ENCODE measurements at places on chromosomes 3 and 15. TPM values are rescaled to one million over a fixed set of nuclear protein-coding genes. Genes with fewer than 3 reads are reported as not detected.

CCR3 gene
- total RNA-seq = not detected

C3orf85 gene
- not detected for total RNA-seq

CCDC71 gene
- 9.7 TPM for total RNA-seq

SIDT1 gene
- 0.28 TPM for total RNA-seq

C3orf62 gene
- total RNA-seq = 2.9 TPM

LRRC15 gene
- 0.12 TPM for total RNA-seq

TM4SF4 gene
- not detected for total RNA-seq

ZNF502 gene
- total RNA-seq = 4.8 TPM

DNA sequence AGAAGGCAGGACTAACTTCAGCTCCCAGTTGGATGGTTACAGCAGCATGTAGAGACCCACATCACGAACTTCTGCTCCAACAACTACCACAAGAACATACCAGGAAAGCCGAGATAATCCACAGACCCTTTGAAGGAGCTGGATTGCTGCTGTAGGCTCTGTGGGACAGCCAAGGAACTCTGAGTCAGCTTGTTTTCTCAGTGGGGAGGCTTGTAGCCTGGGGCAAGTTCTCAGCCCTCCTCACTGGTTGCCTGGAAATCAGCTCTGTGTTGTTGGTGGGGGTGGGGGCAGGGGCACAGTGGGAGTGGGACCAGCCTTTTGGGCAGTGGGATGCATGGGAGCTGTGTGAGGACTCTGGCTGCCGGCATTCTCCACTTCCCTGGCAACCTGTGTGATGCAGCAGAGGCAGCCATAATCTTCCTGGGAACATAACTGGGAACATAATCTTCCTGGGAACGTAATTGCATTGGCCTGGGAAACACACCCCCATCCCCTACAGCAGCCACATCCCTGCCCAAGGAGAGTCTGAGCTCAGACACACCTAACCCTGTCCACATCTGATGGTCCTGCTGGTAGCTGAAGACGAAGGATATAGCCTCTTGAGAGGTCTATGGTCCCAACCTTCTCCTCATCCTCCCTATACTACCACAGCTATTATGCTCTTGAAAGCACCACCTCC is 153.1 kb downstream of the PEAK1 start:
- no peak for DNase-seq
- H3K27me3 ChIP-seq = no peaks in the 10 kb centered on the region
- no peaks in the 10 kb centered on the region for H3K4me1 ChIP-seq
- H3K27ac ChIP-seq = no peak overlapping the region
- no peaks in the 10 kb centered on the region for H3K36me3 ChIP-seq

DNA sequence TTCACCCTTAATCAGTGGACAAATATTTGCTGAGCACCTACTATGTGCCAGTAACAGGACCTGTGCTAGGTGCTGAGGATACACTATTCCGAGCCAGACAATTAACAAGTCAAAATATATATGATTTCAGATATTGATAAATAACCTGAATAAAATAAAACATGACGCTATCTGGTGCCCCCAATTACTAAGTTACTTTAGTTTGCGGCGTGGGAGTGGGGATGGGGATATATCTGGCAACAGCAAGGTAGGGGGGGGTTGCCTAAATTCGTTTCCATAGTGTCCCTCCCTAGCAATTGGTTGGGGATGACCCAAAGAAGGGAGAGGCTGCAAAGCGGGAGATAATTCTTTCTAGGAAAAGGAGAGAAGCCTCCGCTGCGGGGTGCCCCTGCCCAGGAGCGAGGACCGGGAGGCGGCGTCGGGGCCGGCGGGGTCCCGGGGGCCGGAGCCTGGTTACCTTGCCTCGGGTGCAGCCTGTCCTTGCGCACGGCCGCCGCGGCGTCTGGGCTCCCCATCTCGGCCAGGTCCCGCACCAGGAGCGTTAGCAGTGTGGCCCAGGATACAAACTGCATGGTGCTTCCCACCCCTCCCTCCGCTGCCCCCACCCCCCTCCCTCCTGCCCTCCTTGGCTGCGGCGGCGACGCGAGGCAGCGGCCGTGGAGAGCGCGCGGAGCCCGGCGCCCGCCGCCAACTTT is 567 bp downstream of the ADAMTS9 start:
- peaks cover 30% of the 10 kb centered on the region for H3K4me1 ChIP-seq
- no peak for DNase-seq
- no peaks in the 10 kb centered on the region for H3K27me3 ChIP-seq
- H3K36me3 ChIP-seq = no peaks in the 10 kb centered on the region
- H3K4me3 ChIP-seq = peak overlapping the region; percentile 72

DNA sequence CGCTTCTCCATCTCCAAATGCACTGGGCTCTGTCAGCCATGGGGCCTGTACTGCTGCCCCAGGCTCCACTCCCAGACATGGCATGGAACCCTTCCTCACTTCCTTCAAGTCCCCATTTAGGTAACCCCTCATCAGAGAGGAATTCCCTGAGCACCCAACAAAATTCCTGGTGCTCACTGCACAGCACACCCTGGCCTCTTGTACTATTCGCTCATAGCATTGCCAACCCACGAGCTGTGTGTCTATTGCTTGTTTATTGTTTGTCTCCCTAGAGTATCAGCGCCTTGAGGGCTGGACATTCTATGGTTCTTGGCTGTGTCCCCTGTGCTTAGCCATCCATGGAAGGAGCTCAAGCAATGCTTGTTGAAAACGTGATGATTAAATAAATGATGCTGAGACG is 46.1 kb upstream of the SLCO2A1 start:
- H3K27ac ChIP-seq = no peak overlapping the region
- H3K27me3 ChIP-seq = no peaks in the 10 kb centered on the region
- no peak overlapping the region for H3K4me3 ChIP-seq

DNA sequence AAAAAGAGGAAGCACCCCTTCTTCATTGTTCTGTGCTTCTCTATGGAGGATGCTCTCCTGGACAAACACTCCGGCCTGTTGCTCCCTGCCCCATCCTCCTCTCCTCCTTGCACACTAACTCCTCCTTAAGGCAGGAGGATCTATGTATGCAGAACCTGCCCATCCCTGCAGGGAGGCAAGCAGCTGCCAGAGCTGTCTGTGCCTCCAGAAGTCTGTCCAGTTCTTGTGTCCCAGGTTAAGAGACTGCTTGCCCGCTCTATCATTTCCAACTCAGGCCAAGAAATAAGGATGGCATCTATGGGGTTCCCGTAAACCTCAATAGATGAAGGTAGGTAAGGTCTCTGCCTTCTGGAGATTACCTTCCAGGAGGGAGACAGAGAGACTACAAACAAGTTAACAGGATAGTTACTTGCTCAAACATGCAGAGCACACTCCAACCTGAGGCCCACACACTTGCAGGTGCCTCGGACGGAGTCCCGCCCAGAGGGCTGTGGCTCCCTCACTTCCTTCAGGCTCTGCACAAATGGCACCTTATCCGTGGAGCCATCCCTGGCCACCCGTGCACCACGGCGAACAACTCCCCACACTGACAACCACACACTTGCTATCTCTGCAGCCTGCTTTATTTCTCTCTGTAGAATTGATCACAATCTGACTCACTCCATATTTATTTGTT is 6.9 kb downstream of the XXYLT1 start:
- H3K27me3 ChIP-seq = no peaks in the 10 kb centered on the region
- H3K4me1 ChIP-seq = peaks cover 13% of the 10 kb centered on the region
- H3K36me3 ChIP-seq = no peaks in the 10 kb centered on the region

DNA sequence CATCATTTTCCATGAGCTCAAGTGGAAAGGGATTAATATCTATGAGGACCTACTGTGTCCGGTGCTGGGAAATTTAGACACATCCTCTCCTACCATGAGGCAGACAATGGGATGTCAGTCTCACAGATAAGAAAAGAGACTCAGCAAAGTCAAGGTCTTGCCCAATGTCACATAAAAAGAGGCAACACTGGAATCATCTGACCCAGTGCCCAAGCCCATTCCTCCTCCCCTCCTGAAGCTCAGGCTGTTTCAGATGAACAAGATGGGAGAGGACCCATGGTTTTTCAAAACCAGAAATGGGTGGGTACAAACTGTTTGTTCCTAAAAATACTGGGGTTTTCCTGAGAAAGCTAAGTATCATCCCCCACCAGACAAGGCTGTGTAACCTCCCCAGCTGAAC is 22.2 kb downstream of the POC1A start:
- H3K4me3 ChIP-seq = no peak overlapping the region
- H3K27me3 ChIP-seq = no peaks in the 10 kb centered on the region
- peaks cover 20% of the 10 kb centered on the region for H3K4me1 ChIP-seq
- no peak for DNase-seq

DNA sequence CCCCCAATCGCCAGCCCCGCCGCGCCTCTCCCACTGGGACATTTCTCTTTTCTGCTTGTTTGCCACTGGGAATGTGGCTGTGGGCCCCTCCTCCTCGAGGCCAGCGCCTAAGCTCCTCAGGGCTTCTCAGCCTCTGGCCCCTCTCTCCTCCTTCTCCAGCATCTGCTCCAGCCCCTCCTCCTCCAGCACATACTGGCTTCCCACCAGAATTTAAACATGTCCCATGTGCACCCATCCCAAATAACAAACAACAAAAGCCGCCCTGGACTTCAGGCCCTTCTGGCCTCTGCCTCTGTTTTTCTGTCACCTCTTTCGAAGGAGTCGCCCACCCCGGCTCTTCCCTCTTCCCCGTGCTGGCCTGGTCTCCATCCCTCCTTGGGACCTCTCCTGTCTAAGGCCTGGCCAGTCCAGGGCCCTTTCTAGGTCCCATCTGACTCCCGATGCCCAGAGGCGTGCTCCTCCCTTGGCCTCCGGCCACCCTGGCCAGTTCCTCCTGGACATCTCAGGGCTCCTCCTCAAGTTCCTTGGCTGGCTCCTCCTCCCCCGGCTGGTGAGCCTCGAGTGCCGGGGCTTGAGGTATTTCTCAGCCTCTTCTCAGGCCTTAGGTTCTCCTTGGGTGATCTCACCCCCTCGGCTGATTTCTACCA is 94.6 kb upstream of the SLC6A6 start:
- DNase-seq = no peak
- H3K27me3 ChIP-seq = no peaks in the 10 kb centered on the region
- peaks cover 12% of the 10 kb centered on the region for H3K4me1 ChIP-seq
- no peaks in the 10 kb centered on the region for H3K36me3 ChIP-seq

DNA sequence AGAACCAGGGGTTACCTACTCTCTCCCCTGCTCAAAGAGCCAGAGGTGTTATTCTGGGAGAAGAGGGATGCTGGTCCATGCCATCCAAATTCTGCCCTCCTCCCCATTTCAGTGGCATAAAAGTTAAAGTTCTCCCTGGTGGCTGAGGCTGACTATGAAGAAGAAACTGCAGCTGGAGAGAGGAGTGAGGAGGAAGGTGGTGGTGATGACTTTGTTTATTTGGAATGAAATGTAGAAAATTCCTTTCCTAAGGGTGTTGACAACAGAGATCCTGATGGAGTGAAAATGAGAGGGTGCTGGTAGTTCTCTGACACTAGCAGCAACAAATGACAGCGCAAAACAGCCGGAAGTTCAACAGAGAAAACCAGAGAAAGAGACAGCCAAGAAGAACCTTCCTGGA is 100.4 kb downstream of the PCCB start:
- no peaks in the 10 kb centered on the region for H3K36me3 ChIP-seq
- peak overlapping the region; percentile 18 for H3K27ac ChIP-seq

DNA sequence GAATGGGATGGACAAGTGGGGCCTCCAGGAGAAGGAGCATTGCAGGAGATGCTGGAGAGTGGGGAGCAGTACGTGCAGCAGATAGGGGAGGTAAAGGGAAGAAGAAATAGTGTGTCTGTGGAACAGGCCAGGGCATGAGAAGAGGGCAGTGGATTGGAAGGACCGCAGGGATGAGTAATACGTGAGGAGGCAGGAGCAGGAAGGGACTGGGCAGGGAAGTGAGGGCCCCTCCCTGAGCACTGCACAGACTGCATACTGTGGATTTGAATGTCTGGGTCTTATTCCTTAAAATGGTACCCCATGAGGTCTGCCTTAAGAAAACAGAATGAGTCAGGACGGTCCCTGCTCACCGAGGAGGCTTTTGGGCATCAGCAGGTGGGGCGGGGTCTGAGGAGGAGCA is 210.0 kb upstream of the NDN start:
- no peaks in the 10 kb centered on the region for H3K36me3 ChIP-seq
- H3K27me3 ChIP-seq = no peaks in the 10 kb centered on the region
- no peaks in the 10 kb centered on the region for H3K4me1 ChIP-seq

DNA sequence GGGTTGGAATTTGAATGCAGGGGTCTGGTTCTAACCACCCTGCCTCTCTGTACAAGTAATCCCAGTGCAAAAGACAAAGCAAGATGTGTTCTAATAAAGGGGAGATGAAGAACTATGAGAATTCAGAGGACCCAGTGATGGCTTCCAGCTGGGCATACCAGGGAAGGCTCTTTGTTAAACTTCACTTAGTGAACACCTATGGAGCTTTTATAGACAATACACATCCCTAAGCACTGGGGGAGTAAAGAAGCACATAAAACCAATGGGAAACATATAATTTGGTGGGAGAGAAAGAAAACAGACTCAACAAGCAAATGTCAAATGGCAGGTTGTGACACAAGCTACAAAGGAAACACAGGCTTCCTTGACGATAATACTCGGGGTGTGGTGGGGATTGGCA is 47.9 kb upstream of the RNU6-1 start:
- H3K4me1 ChIP-seq = peaks cover 5% of the 10 kb centered on the region
- H3K4me3 ChIP-seq = no peak overlapping the region
- no peaks in the 10 kb centered on the region for H3K36me3 ChIP-seq
- DNase-seq = no peak

- no peaks in the 10 kb centered on the region for H3K27me3 ChIP-seq
- H3K36me3 ChIP-seq = peaks cover 3% of the 10 kb centered on the region
- peaks cover 7% of the 10 kb centered on the region for H3K4me1 ChIP-seq
- peak overlapping the region; percentile 93 for H3K27ac ChIP-seq
Measured at GRCh38 chr3:39193391-39193790, 996 bp upstream of the XIRP1 start.

DNA sequence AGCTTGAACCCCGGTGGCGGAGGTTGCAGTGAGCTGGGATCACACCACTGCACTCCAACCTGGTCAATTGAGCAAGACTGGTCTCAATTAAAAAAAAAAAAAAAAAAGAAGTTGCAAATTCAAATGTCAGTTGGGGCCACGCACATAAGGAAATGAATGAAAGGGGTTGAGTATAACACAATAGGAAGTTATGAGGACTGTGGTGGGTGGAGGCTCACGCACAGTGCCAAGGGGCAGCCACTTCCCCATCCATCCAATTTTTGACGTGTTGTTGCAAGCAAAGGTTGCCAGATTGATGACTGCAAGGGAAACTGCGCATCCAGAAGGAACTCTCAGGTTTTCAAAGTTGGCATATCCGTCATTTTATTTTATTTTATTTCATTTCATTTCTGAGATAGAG is 532.2 kb downstream of the NTRK3 start:
- H3K27ac ChIP-seq = no peak overlapping the region
- DNase-seq = no peak
- H3K4me3 ChIP-seq = no peak overlapping the region
- no peaks in the 10 kb centered on the region for H3K27me3 ChIP-seq

GRCh38 chr3:113747283-113748046 is 630 bp downstream of the ATP6V1A start:
- H3K27ac ChIP-seq = peak overlapping the region; percentile 100
- H3K4me3 ChIP-seq = peak overlapping the region; percentile 94

- H3K4me1 ChIP-seq = peaks cover 2% of the 10 kb centered on the region
- H3K27me3 ChIP-seq = no peaks in the 10 kb centered on the region
- no peak overlapping the region for H3K27ac ChIP-seq
- H3K36me3 ChIP-seq = no peaks in the 10 kb centered on the region
- H3K4me3 ChIP-seq = no peak overlapping the region
- no peak for DNase-seq
Measured at GRCh38 chr3:178514401-178514800, 21.8 kb upstream of the KCNMB2 start.
